ENCODE measurements at places on chromosomes 3 and 15.

DNA sequence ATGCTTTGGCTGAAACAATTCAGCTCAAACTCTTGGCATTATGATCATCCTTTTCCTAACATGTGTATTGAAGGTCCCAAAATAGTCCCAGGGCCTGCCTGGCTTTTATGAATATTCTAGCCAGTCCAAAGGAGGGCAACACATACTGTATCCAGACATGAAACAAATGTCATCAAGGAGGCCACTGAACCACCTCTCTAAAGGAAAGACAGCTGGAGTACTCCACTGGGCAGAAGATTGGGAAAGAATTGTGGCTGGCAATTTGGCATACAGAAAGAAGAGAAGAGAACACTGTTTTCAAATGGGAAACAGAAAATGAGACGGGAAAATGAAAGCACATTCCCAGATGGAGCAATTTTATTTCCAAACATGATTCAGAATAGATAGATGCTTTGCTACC lies 80.6 kb downstream of the NCEH1 start:
- DNase-seq, result no peak

DNA sequence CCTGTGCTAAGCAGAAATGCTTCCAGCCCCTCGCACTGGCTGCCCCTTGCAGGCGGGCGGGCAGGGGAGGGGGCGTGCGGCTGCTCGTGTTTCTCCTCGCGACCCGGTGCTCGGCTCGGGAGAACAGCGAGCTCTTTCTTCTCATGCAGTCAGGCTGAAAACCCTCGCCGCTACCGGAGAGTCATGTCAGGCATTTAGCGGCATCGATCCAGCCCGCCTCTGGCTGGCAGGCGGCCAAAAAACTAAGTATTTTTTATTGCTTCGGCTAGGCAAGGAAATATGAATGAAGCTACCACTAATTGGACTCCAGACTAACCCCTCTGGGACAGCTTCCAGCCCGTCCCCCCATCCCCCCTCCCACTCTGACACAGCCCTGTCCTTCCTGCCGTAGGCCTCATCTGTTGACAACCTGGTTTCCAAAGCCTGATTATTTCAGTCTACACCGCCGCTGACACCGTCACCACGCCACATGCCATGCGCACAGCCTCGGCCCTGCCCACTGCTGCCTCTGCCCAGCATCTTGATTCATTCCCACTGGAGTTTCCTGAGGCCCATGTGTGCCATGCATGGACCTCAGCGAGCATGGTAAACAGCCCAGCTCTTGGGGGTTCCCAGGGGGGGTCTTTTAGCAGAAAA lies 35.3 kb downstream of the TLE3 start:
- DNase-seq, result peak; percentile 54

DNA sequence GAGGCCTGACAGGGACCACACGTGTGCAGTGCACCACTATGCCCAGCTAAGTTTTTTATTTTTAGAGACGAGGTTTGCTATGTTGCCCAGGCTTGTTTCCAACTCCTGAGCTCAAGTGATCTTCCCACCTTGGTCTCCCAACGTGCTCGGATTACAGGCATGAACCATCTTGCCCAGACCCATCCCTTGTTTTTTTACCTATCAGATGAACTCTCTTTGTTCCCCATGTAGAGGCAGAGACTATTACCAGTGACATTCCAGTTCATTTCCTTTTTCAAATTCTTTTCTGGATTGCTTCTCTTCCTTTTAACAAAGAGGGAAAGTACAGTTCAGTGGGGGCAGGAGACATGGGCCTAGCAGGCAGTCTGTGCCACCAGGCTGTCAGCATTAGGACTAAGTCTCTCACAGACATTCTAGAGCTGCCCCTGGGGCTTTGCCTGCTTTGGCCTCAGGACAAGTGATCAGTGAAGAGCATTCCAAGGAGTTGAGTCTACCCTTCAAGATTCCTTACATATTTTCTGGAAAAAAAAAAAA lies 103.5 kb upstream of the SLC7A14 start:
- peak; percentile 63 for DNase-seq

DNA sequence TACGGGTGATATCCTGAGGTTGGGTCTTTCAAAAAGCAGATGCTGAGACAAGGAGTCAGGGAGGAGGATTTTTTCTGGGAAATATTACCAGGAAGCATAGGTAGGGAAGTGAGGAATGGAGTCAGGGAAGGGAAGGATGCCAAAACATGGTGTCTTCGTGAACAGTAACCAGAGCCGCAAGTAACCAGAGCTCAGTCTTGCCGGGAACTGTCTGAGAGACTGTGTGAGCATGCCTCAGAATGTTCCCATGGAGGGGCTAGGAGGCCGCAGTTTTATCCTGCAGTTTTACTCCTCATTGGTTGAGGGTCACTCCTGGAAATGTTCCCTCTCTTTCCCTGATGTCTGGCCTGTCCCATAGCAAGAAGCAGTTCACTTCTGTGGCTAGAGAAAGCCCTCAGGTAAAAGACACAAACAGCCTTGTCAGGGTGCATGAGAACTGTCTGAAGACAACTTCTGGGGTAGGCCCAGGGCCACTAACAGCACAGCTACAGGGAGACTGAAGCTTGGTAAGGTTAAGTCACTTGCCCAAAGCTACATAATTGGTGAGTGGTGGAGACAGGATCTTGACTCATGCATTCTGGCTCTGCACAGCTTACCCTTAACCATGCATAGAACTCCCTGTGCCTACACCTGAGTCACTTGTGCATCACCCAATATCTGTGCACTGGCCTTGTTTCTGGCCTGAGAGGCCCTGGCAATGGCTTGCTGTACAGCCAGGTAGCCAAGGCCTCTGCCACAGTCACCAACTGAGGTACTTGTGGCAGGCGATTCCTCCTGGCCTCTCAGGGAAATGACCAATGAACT lies 76.3 kb upstream of the FRMD4B start:
- no peak for DNase-seq

GRCh38 chr15:69908590-69909420 lies 188.9 kb downstream of the TLE3 start:
- DNase-seq, result peak; percentile 52

DNA sequence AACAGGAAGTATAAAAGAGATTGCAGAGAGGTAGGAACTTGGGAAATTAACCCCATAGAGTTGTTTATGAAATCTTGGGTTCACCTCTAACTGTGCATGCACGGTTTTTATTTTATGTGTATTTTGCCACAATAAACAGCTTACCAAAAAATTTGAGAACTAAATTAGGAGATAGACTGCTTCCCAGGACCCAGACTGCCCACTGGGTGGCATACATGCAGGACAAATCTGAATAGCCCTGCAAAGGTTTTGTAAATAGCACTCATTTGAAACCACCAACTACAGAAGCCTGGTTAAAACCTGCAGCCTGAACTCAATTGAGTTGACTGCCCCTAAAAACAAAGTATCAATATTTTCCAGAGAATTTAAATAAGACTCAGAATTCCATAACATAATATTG lies 96.4 kb upstream of the SLCO2A1 start:
- no peak for DNase-seq

- no peak for DNase-seq
These were observed 243.8 kb downstream of the ALCAM start for GRCh38 chr3:105610473-105610872.
